GDM1 (cell line): ENCODE measurements at places on chromosomes 5 and 9.

GRCh38 chr5:137037848-137038247 is 461.3 kb downstream of the SPOCK1 start:
- no peak for DNase-seq

- DNase-seq = no peak
These were observed 31.5 kb downstream of the CSNK1G3 start for GRCh38 chr5:123543438-123543837.

GRCh38 chr9:114936581-114936980 is 6.2 kb upstream of the TNFSF8 start:
- no peak for DNase-seq

- peak; percentile 31 for DNase-seq
These were observed 76.2 kb upstream of the IL6ST start for GRCh38 chr5:56070851-56071465.

DNA sequence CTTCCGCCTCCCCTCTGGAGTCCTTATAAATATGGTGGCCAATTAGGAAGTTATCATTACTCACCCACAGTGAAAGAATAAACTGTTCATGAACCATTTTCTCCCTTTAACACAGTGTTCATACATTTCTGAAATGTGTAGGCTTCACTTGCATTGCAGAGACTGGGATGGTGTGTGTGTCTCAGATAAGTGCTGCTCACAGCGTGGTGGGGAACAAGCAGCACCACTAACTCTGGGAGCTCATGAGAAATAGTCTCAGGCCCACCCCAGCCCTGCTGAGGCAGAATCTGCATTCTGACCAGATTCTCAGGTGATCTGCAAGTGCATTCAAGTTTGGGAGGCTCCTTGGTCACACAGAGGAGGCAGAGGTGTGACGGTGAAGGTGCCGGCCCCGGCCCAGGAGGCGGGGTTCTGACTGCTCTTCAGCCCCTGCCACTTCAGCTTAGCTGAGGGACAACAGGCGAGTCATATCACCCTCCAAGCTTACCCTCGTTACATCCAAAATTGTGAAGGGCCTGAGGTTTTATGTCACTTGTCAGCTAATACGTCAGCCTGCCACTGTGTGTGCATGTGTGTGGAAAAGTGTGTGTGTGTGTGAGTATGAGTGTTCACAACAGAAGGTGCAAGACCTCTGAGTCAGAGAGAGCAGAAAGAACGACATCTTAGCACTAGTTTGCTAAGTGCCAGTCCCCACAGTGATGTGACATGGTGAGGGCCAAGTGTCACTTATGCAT is 34.7 kb downstream of the DAP start:
- DNase-seq = no peak

GRCh38 chr5:41716382-41716781 is 153.8 kb downstream of the OXCT1 start:
- DNase-seq = no peak

DNA sequence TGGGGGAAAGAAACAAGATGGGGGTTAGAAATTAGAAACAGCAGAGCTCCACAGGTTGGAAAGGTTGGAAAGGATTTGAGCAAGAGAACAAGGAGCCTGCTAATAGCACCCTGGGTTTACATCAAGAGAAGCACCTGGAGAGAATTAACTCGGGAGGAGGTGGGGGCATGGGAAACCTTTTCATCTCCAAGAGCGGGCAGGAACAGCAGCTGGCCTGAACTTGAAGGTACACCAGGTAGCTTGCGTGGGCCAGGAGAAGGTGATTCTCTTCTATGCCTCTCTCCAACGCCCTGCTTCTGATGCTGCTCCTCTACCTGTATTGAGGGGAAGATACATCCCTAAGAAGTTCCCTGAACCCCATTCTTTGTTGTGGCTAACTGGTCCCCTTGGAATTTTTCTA is 37.1 kb upstream of the GLRX start:
- no peak for DNase-seq

DNA sequence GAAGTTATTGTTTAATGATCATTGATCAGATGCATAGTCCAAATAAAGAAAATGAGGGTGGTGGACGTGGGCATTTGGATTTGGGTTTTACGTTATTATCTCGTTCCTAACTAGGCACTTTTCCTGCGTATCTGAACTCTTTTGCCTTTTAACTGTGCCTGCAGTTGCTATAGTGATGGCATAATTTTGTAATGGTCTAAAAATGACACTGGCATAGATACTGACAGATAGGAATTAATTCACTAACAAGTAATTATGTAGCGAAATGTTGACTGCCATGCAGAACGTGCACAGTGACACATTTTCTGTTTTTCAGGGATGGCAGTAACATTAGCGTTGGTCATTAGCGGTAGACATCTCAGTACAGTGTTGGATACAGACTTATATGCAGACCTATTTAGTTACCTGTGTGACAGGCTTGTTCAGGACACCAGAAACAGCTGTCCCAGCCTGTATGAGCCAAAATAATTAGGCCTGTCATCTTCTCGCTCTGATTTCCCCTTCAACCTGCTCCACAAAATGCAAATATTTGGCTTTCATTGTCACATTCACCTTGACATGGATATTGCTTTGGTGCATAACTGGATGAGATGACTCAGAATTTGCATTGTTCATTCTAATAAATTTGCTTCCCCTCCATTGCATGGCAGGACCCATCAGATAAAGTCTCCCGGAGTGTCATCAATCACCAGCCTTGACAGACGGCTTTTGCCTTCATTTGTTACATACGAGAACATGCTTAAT is 413.3 kb upstream of the IRX1 start:
- no peak for DNase-seq

- DNase-seq = no peak
These were observed 47.8 kb downstream of the WWC1 start for GRCh38 chr5:168339109-168339771.

GRCh38 chr9:114844766-114845165 is 38.9 kb upstream of the TNFSF15 start:
- DNase-seq = no peak
